ENCODE measurements at places on chromosomes 4 and X.

GRCh38 chrX:102712981-102713625 lies 855 bp downstream of the GPRASP2 start:
- peak; percentile 70 for DNase-seq

GRCh38 chr4:141309874-141310273 lies 89.2 kb downstream of the ZNF330 start:
- DNase-seq: no peak

DNA sequence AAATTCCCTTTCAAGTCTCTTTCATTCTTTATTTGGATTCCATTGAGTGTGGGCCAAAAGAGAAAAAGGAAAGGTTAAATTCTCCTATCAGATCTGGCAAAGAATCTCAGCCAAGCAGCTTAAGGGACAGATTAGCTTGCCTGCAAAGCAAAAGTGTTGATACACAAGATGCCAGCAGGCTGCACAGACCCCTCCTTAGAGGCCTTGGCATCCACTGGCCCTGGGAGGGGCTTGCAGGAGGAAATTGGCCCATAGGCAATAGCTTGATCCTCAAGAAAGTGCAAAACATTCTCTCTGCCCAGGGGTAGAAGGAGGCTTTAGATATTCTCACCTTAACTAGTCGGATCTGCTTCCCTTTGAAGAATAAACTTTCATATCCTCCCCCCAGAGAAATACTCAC lies 300.4 kb upstream of the CPEB2 start:
- no peak for DNase-seq

- no peak for DNase-seq
These were observed 37.5 kb downstream of the JAKMIP1 start for GRCh38 chr4:6162885-6163284.

DNA sequence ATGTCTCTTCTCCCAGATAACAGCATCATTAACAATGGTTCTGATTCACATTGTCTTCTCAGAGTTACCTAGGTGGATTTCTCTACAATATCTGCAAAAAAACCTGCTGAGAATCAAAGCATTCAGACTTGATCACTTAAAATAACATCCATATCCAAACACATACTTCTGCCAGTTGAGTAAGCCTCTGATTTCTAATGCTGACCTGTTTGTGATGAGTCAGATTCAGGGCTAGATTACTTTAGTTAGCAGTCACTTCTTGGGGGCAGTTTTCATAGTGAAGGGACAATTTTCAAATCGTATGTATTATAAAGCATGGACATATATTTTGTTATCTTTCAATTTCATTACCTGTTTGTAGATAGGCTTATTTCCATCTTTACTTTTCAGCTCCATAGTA lies 35.5 kb downstream of the CCNI start:
- no peak for DNase-seq

GRCh38 chrX:118116713-118117550 lies at the start of gene KLHL13:
TSS of gene KLHL13 (minus strand) at chrX:118116810. CDS start at chrX:118028473, 88,337 bp downstream.
- DNase-seq: peak; percentile 15

- DNase-seq: no peak
These were observed 694.0 kb downstream of the KCTD8 start for GRCh38 chr4:43754566-43754965.

DNA sequence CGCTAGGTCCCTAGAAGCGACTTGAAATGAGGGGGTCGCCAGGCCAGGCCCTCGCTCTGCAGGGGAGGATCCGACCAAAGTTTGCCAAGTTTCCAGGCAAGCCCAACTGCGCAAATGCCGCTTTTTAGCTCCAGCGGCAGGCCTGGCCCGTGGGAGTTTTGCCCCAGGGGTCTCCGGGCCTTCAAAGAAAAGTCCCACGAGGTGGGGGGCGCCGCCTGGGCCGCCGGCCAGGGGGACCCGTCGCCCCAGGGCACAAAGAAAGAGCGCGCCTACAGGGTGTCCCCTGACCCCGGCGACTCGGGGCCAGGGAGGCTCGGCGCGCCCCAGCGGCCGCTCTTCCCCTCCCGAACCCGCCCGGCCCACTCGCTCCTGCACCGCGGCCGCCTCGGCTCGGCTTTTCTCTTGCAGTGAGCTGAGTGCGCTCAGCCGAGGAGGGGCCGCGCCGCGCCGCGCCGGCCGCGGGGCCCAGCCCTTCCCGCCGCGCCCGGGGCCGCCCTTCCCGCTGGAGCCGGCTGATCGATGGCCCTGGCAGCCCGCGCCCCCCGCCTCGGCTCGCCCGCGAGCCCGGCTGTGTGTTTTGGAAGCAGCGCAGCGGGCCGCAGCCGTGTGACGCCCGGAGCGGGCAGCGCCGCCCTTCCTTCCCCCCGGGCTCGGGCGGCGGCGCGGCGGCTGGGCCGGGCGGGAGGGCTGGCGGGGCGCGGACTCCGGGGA lies 754 bp upstream of the KLF3 start:
- peak; percentile 25 for DNase-seq

GRCh38 chrX:139862208-139862607 lies 70.6 kb downstream of the ATP11C start:
- no peak for DNase-seq

DNA sequence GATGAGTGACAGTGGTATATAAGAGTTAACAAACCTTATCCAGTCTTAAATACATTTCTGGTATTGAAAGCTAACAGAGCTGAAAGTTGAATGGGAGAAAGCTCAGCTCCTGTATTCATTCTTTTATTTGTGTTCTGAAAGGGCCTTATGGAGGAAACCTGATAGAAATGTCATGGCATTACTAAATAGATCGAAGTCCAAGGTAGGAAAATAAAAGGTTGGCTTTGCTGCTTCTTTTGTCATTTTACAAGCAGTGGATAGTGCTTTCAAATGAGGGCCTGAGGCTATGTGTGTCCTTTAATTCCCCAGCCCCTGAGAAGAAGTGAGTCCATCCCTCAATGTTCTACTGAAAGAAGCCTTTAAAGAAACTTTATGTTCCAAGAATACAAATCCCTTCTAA lies 974.3 kb upstream of the INTU start:
- no peak for DNase-seq

GRCh38 chr4:77045490-77045889 lies 30.3 kb downstream of the CCNI start:
- DNase-seq: no peak

Data from A549 (cell line).